ENCODE measurements at places on chromosomes 7 and 10.
A peak's percentile ranks its signal among the peaks of the same experiment; 100 is the strongest.

- peak; percentile 74 for DNase-seq
Observed at GRCh38 chr10:15433850-15434537, 62.9 kb upstream of the FAM171A1 start.

- no peak for DNase-seq
Observed at GRCh38 chr7:30931161-30931928, 19.7 kb downstream of the AQP1 start.

- DNase-seq = no peak
Observed at GRCh38 chr10:52220947-52221346, 93.1 kb upstream of the DKK1 start.

DNA sequence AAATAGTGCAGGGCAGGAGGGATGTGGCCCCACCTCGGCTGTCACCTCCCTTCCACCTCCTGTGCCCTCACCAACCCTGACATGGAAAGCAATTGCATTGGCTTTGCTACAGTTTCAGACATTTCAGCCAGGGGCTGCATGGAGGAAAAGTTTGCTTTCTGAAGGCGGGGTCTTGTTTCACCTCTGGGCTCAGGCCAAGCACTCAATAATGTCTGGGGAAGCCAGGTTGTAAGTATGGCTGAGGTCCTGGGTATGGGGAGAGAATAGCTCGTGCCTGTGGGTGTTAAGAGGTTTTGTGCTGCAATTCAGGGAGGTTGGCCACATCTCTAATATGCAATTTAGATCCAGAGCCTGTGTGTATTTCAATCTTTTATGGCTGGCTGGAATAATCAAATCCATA is 238.4 kb upstream of the MKI67 start:
- DNase-seq = no peak

DNA sequence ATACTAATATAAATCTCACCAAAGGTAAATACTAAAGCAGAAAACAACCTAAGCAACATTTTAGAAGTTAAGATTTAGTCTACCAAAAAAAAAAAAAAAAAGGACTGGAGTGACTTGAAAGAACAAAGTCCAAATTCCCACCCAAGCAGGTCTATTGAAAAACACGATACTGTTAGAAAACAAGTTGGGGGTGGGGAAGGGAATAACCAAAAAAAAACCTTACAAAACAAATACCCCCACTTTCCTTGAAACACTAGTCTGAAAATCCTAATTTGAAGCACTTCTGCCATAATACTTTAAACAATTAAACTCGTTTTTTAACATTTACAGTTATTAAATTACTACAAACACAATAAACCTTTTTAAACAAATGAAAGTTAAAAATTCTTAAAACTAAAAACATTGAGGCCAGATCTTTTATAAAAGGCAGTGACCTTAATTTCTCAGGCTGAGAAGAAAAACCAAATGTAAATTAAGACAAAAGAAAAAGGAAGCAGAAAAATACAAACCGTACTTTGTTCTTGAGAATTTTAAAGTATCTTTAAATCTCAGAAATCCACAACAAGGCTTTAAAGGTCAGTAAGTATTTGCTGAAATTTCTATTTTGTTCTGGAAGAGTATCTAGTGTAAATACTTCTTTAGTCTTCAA is 135.1 kb downstream of the NRBF2 start:
- DNase-seq = no peak

GRCh38 chr10:96073722-96074121 is 30.3 kb downstream of the CCNJ start:
- DNase-seq = no peak

GRCh38 chr7:103680161-103681144 is 234.4 kb upstream of the SLC26A5 start:
- DNase-seq = no peak

- no peak for DNase-seq
Observed at GRCh38 chr10:89100680-89101079, 106.4 kb downstream of the CH25H start.

DNA sequence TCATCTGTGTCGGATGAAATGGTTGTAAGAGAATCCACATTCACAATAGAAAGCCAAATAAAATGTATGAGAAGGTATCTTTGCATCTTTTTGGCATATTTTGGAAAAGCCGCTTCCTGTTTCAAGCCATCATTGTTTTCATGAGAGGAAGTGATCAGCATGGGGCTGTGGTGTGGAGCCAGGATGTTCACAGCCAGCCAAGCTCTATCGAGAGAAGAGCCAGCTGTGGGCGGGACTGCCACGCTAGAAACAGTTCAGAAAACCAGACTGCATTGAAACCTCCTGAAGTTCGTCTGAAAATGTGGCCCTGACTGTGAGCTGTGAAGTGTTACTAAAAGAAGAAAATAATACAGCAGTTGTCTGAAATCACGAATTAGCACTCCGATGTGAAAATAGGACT is 21.2 kb upstream of the NPS start:
- DNase-seq = peak; percentile 13

- no peak for DNase-seq
Observed at GRCh38 chr10:108894402-108895301, 1028.7 kb downstream of the XPNPEP1 start.

DNA sequence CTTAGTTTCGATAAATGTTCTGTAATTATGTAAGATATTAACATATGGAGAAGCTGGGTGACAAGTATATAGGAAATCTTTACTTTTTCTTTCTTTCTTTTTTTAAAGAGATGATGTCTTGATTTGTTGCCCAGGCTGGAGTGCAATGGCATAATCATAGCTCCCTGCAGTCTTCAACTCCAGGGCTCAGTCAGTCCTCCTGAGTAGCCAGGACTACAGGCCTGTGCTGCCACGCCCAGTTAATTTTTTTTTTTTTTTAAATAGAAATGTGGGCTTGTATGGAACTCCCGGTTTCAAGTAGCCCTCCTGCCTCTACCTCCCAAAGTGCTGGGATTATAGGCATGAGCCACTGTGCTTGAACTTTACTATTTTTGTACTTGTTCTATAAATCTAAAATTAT is 111.7 kb downstream of the POLL start:
- DNase-seq = no peak

DNA sequence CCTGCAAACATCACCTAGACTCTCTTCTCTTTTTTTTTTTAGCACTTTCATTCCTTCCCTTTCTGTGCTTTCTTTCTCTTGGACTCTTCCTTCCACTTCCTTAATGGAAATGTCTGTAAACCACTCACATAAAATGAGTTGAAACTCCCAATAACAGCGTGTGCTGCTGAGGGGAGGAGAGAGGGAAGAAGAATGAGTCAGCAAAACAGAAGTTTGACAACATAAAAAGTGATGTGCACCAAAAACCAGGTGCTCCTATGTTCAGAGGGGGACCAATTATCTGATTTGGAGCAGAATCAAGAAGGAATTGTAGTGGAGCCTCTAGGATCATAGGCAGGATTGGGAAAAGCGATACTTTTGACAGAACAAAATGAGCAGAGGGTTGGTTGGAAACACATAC is 712.1 kb upstream of the IGFBP3 start:
- no peak for DNase-seq

DNA sequence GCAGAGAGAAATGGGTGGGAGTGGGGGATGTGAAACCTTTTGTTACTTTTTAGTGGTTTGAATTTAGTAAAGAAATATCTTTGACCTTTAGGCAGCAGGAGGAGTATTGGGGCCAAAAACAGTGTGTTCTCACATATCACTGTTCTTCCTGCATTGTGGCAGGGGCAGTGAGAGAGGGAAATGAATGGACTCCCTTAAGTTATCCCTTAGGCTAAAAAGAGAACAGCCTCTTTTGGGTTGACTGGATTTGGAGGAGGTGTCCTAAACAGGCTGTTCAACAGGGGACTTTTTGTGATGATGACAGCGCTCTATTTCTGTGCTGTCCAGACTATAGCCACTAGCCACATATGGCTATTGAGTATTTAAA is 22.3 kb downstream of the ZNF775 start:
- DNase-seq = no peak

- no peak for DNase-seq
Observed at GRCh38 chr7:101999393-101999792, 182.0 kb downstream of the CUX1 start.

DNA sequence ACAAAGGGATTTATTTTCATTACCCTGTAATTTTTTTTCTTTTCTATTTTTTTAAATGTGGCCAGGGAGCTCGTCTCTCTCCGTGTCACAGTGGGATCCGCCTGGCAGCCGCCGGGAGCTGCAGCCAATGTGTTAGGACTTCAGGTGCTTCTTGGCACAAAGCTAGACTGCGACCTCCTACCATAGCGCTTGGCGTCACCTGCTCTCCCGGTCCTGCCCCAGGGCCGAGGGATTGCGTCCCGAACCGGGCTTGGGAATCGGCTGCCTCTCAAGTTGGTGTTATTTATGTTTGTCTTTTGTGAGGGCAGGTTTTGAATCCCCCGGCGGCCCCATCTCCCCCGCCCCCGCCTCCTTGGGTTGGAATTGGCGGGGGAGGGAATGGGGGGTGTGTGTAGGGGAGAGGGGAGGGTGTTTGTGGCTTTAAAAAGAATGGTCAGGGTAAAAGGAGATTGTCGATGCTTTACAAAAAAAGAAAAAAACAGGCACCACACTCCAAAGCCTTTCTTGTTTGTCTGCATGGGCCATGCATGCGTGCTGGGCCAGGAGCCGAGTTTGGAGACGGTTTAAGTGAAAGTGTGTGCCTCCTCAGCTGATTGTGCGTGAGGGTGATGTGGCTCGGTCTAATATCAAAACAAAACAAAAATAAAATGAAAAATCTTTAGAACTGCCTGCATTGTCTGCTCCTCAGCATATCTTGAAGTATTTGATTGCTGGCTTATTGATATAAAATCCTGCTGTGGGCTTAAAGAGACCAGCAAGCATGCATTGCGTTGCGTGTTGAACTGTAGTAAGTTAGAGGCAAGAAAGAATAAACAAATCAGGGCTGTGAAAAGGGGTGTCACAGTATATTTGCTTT is 1.2 kb downstream of the PPP1R9A start:
- DNase-seq = peak; percentile 61

DNA sequence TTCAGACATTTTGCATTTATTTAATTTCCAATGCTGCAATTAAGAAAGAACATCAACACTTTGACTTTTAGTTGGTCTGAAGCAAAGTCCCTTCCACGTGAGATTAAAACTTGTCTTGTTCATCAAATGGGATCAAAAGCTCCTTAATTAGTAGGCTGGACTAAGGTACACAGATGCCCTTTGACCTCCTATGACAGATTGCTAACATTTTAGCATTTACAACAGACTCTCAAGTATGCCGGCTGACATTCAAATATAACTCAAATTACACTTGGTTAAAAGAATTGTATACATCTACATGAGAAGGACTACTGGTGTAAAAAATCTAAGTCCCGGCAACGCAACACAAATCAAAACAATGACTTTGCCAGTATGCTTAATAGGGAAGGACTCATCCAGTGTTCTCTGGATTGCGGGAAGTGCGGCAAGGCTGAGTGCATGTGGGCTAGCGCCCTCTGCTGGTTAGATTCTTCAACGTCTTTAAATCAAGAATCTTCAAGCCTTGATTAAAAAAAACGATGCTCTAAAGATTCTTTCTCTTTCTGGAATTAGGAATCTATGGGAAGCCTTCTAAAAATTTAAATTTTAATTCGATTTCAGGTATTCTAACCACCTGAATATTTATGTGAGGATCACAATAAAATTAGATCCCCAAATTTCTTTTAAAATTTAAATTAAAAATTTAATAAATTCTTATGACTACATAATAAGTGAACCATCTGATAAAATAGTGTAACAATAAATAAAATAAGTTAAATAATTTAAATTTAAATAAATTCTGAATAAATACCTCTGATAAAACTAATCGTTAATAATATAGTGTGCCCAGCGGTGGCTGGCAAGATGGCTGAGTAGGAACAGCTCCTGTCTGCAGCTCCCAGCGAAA is 444.7 kb downstream of the DGKB start:
- DNase-seq = peak; percentile 74

- no peak for DNase-seq
Observed at GRCh38 chr10:7892146-7892545, 73.8 kb downstream of the TAF3 start.

DNA sequence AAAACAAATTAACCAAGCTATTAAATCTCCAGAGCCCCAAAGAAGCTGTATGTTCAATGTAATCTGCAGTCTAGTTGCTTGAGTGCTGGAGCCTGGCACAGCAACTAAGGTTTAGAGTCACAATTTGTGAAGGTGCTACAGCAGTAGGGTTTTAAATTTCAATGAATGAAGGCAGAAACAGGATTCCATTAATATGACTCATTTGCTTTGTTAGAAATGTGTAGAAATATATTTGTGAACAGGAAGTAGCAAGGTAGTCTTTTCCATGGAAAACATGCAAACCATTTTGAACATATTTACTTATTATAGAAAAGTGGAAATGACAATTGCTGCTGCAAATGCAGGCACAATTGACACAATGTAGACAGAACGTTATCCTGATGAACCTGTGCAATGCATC is 149.0 kb upstream of the STEAP4 start:
- DNase-seq = no peak

DNA sequence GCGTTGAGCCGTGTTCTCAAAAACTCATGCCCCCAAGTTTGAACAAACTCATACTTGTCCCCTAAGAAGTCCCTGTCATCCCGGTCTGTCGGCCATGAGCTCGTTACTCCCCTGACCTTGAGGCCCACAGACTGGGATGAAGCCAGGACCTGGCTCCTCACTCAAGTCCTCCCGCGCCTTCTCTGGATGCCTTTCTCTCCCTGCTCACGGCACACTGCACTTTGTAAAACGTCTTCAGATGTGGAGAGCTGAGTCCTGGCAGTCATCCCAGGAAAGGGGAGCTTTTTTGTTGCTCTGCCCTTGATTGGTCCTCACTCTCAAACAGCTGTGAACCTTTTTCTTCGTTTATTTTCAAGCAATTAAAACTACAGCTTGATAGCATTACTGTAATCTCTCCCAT is 110.8 kb downstream of the JAZF1 start:
- no peak for DNase-seq

- peak; percentile 19 for DNase-seq
Observed at GRCh38 chr7:233249-234035, 41.1 kb downstream of the FAM20C start.

- DNase-seq = peak; percentile 38
Observed at GRCh38 chr7:74174606-74175082, 488 bp downstream of the EIF4H start.

DNA sequence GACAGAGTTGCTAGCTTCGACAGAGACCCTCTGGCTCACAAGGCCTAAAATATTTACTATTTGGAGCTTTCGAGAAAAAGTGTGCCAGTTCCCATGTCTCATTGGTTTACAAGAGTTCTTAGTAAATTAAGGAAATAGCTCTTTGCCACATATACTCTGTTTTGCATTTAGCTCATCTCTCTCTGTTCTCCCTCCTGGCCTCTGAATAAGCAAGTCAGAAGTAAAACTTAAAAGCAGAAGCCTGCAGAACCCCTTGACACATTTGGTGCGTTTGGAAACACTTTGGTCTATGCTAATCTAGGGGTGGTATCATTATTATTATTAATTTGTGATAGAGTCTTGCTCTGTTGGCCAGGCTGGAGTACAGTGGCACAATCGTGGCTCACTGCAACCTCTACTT is 6.4 kb downstream of the CARD11 start:
- no peak for DNase-seq

DNA sequence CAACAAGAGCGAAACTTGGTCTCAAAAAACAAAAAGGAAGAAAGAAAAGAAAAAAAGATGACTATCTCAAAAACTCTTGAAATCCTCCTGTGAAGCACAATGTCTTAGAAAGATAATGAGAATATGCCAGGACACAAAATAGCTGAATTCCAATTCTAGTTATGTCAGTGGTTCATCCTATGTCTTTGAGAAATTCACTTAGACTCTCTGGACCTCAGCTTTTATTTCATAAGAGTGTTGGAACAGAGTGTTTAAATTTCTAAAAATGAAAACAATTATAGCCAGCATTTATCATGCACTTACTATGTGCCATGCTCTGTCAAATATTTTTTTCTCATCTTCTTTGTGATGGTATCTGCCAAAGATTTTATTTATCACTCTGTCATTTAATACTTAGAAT is 13.3 kb upstream of the HYCC1 start:
- no peak for DNase-seq

- no peak for DNase-seq
Observed at GRCh38 chr7:111855842-111856227, 293.5 kb upstream of the IMMP2L start.

Measured in cerebellum (tissue), 4 donors.